ENCODE measurements at places on chromosomes 16 and 17. TPM values are rescaled to one million over a fixed set of nuclear protein-coding genes. Genes with fewer than 3 reads are reported as not detected.

- DNase-seq: no peak
Measured at GRCh38 chr17:53607475-53607874, 215.3 kb upstream of the KIF2B start.

DNA sequence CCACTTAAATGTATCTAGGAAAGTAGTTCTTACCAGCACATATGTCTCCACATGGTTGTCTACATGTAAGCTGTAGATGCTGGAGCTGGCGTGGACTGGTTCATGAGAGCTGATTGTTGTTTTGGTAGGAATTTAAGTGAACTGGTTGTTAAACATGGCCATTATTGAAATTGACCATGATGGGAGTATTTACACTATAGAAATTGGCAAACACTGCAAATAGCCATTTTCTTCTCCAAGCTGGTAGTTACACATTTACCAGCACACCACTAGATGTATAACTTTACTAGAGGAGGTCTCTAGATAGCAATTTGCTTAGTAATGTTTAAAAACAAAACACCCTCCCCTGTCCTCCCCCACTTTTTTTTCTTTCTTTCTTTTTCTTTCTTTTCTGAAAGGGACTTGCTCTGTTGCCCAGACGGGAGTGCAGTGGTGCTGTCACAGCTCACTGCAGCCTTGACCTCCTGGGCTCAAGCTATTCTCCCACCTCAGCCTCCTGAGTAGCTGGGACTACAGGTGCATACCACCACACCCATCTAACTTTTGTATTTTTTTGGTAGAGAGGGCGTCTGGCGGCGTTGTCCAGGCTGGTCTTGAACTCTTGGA lies 24.2 kb downstream of the IGSF6 start:
- no peak for DNase-seq

DNA sequence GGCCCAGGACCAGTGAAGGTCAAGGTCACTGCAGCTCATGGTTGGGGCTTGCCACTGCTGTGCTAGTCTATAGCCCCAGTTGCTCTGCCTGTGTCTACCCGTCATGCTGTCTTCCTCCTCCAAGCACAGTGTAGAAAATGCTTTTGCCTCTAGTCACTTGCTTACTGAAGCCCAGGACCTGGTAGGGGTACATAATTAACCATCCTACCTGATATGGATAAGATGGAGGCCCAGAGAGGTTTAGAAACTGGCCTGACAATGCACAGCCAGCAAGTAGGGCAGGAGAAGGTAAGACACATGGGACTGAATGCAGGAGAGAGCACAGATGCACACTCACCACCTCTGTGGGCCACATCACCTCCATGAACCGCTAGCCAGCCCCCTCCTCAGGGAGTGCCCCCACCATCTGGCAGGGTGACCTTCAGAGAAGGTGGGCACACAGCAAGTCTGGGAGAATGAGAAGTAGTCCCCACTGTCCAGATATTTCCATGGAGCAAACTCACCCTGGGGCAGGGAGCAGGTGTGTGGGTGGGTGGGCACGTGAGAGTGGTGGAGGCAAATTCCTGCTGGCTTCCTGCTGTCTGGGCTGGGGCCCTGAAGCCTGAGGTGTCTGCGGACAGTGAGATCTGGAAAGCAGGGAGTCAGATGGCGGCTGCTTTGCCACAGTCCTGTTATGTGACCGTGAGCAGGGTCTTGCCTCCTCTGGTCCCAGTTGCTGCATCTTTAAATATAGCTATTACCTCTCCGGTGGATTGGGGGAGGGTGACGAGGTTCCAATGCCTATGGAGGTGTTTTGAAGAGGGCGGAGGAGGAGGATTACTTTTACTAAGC lies 1.0 kb downstream of the CX3CL1 start:
- no peak for DNase-seq

GPR139 gene
- total RNA-seq: not detected

- DNase-seq: no peak
Measured at GRCh38 chr16:30018731-30019158, 4.3 kb upstream of the C16orf92 start.

TERB1 gene
- not detected for total RNA-seq

DNA sequence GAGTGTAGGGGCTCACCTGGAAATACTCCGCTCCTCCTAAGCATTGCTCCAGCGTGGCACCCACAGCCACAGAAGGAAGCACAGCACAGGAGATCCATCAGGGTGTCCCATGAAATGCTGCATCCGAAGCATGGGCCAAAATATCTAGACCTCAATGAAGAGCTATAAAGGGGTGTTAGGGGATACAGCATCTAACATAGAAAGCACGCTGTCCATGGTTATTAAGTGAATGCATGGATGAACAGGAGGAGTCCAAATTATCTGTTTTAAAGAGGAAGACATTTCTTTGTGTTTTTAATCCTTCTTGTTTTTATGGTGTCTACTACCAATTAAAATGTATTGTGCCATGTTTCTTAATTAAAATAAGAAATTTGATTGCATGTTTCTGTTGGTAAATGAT lies 21.6 kb upstream of the KRT20 start:
- DNase-seq: no peak

GRCh38 chr16:89633064-89633631 lies 19.7 kb downstream of the DPEP1 start:
- DNase-seq: no peak

GRCh38 chr17:42989726-42990652 lies 8.2 kb upstream of the RPL27 start:
- no peak for DNase-seq

- no peak for DNase-seq
Measured at GRCh38 chr16:84700446-84701300, 873 bp downstream of the USP10 start.

- no peak for DNase-seq
Measured at GRCh38 chr17:53627511-53627910, 195.2 kb upstream of the KIF2B start.

DNA sequence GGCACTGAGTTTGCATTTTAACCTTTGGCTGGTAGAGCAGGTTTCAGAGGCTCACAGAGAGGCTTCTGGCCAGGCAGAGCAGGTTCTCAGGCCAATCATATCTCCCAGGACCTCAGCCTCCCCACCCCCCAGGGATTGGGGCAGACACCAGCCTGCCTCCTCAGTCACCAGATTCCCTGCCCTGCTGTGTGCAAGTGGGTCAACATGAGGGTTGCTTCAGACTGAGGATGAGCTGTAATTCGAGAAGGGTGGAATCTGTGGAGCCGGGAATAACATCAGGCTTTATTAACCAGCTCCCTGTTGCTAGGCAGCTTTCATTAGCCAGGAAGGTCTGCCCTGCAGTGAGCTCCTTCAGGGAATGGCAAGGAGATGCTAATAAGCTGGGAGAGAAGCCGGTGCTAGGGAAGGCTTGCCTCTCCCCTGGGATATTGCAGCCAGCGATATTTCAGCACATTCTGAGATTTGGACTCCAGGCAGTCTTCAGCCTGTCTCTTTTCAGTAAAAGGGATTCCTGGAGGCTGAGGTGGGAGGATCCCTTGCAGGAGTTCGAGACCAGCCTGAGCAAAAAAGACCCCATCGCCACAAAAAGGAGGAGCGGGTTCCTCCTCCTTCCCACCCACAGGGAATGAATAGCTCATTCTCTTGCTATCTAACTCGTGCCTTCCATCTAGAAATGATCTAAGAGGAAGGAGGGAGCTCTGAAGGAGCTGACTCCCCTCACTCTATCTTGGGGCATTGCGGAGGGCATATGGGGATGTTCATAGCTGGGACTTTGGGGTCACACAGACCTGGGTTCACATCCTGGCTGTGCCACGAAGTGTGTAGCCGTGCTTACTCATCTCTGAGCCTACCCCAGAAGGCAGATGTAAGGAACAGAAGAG lies 10.7 kb downstream of the SGSM2 start:
- DNase-seq: no peak

TNFRSF13B gene
- not detected for total RNA-seq

ITGAX gene
- total RNA-seq: 0.49 TPM

CLEC18A gene
- 0.46 TPM for total RNA-seq

- DNase-seq: no peak
Measured at GRCh38 chr17:41784207-41784744, 2.2 kb downstream of the JUP start.

DNA sequence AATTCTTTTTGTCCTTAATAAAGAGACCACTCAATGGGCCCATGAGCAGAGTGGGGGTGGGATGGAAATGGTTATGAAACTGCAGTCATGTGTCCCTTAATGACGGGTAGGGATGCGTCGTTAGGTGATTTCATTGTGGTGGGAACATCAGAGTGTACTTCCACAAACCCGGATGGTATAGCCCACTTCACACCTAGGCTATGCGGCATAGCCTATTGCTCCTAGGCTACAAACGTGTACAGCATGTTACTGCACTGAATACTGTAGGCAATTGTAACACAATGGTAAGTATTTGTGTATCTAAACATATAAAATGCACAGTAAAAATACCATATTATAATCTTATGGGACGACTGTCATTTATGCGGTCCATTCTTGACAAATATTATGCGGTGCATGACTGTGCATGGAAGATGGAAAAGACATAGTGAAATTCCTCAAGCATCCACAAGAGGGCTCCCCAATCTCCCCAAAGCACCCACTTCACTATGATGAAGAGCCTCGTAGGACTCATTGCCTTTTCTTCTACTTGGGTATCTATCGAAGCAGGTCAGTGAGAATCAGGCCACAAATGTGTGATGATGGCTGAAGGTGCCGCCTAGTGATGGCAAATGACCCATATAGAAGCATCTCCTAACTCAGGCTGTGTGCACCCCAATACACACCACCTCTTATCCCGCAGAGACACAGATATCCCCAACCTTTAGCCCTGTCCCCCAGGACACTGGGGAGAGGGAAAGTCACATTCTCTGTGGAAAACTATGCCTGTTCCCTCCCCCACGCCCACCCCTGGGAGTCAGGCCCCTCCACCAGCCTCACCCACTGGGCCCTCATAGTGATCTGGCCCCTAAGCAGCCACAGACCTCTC lies 43.5 kb downstream of the TBX21 start:
- DNase-seq: peak; percentile 17

CCDC144A gene
- 0.57 TPM for total RNA-seq

DNA sequence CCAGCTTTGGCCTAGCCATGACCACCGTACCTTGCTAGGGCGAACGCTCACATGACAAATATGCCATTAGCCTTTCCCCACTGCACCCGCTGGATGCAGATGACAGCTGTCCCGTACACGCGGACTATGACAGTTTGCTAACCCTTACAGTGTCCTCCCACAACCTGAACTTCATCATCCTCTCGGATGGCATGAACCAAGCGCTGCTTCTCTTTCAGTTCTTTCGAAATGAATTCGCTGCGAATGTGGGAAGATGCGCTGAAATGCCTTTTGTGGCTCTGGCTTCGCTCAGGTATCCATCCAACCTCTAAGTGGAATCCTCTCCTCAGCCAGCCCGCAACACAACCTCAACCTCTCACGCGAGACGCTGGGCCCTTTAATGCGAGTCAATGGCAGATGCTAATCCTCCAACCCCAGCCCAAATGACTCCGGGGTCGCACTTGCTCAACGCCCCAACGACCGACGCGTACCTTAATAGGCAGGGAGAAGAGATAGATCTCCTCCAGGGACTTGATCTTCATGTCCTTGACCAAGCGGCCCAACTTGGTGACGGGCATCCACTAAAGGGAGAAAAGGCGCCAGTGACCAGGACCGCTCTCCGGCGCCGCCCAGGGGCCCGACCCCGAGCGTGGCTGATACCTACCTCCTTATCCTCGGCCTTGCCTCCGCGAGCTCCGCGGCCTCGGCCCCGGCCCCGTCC lies 670 bp downstream of the RPS2 start:
- DNase-seq: no peak

LIG3 gene
- 56.4 TPM for total RNA-seq

DNA sequence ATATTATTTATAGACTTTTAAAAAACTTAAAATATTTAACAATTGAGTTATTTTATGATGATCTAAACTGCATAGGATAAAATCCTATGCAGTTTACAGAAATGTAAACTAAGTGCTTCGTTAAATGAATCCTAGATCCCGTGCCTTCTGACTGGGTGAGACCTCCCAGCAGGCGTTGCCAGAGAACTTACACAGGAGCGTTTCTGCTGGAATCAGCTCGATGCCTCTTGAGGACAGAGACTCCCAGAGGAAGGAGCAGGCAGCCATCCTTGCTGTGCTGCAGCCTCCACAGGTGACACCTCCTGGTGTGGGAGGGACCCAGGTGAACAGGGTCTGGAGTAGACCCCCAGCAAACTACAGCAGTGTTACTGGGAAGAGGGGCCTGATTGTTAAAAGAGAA lies 160.4 kb downstream of the WWOX start:
- DNase-seq: no peak

- no peak for DNase-seq
Measured at GRCh38 chr16:29925105-29925756, 795 bp downstream of the KCTD13 start.

DNA sequence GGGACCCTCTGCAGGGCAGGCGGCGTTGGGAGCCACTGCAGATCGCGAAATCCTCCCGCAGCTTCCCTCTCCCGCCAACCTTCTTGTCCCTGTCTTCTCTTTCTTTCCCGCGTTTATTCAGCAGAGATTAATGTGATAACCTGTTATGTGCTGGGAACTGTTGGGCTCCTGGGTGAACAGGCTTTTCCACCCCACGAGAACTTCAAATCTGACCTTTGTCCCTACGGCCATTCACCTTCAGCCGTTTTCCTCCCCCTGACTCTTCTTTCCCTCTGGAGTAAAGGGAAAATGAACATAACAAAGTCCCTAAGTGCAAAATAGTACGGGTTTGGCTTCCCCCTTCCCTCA lies 15.2 kb upstream of the KPNA2 start:
- DNase-seq: no peak

GRCh38 chr16:27316038-27316680 lies 2.4 kb downstream of the IL4R start:
- DNase-seq: no peak

- no peak for DNase-seq
Measured at GRCh38 chr17:38453951-38454421, 25.7 kb downstream of the ARHGAP23 start.

DNA sequence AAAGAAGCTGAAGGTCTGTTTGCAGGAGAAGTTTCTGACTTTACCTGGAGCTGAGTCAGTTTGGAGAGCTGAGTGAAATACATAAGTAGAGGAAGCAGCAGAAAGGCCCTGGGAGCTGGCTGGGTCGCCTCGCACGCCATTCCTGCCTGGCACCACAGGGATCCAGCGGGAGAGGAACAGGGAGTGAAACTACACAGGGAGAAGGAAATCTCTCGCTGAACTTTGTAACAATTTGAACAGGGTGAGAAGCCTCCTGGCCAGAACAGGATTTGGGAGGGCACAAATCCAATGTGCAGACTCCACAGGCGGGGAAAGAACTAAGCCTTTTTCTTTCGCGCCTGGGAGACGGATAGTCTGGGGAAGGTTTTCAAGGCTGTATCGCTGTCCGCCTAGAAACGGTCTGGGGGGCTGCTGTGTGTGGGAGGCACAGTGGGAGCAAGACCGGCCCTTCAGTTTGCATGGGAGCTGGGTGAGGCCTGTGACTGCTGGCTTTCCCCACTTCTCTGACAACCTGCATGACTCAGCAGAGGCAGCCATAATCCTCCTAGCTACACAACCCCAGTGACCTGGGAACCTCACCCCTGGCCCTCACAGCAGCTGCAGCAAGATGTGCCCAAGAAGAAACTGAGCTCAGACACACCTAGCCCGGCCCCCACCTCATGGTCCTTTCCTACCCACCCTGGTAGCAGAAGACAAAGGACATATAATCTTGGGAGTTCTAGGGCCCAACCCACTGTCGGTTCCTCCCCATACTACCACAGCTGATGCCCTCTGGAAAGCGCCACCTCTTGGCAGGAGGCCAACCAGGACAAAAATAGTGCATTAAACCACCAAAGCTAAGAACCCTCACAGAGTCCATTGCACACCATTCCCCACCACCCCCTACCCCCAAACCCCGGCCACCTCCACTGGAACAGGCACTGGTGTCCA lies 778.6 kb downstream of the KCNJ2 start:
- DNase-seq: no peak

ZFP90 gene
- 16.8 TPM for total RNA-seq
